Jurkat, Clone E6-1 (cell line): ENCODE measurements at places on chromosomes 2 and 18.

DNA sequence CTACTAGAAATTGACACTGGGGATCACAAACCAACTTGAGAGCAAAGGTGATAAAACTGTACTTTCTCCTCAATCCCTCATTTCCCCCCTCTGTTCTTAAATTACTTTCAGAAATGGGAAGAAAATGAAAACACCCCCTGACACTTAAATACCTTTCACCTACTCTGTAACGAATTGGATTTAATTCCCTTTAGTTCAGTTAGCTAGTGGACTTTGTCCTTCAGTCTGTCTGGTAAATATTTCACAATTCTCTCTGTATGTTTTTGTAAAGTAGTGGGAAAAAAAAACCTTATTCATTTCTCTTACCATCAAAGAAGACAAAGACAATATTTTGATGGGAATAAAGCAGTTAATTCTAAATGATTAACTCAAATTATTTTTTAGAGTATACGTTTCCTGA, 85.7 kb downstream of the CDH2 start:
- no peak for DNase-seq

- no peak for DNase-seq
These were observed 238.5 kb downstream of the WDR7 start for GRCh38 chr18:56889621-56890020.

DNA sequence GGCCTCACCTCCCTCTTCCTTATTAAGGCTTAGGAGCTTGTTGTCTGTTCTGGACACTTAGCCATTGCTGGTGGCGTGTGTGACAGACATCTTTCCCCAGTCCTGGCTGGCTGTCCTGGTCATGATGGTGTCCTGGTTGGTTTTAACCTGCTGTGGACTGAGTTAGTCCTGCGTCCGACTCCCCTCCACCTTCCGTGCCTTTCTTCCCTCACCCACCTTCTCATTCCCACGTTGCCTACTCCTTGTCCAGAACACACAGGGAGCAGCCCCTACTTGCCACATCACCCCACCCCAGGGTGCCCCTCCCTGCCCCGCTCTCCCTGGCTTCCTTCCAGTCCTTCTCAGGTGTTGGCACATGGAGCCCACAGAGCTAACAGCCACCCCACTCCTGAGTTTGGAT, 9.5 kb downstream of the ANO7 start:
- DNase-seq, result no peak

- no peak for DNase-seq
These were observed 120.0 kb downstream of the DYM start for GRCh38 chr18:49340446-49340845.

DNA sequence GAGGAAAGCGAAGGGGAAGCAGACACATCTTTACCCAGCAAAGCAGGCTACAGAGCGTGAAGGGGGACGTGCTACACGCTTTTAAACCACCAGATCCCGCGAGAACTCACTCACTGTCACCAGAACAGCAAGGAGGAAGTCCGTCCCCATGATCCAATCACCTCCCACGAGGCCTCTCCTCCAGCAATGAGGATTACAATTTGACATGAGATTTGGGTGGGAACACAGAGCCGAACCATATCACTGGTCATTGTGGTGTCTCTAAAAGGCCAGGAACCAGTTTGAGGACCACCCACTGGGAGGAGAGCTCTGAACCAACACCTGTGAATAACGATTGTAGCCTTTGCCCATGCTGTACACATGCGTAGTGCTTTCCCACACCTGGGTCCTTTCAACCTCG, 116.6 kb upstream of the FAM136A start:
- DNase-seq, result no peak

DNA sequence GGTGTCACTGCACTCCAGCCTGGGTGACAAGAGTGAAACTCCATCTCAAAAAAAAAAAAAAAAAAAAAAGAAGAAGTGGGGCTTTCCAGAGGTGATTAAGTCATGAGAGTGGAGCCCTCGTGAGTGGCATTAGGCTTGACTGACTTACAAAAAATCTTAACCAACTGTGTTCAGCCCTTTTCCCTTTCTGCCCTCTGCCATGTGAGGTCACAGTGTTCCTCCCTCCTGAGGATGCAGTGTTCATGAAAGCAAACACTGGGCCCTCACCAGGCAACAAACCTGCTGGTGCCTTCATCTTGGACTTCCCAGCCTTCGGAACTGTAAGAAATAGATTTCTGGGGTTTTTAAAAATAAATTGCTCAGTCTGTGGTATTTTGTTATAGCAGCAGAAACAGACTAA, 37.0 kb upstream of the METTL21A start:
- no peak for DNase-seq
